ENCODE measurements at places on chromosomes 1 and 21.

- DNase-seq, result no peak
Observed at GRCh38 chr1:230515451-230516145, 89.5 kb upstream of the PGBD5 start.

DNA sequence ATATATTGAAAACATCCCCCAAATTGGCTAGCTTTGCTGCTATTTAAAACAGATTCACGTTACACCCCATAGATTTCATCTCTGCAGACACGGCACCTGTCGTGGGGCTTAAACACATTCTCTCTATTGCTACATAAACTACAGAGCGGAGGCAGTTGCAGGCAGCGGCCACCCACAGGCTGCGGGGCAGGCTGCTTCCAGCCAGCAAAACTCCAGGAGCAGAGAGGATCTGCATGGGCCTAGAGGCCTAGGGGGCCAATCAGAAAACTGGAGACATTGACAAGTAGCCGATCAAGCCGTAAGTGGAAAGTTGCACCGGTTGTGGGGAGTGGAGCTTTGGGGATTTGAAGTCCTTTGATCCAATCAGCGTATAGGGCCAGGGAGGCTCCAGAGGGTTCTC, 129.0 kb upstream of the KLHDC7A start:
- DNase-seq, result no peak

DNA sequence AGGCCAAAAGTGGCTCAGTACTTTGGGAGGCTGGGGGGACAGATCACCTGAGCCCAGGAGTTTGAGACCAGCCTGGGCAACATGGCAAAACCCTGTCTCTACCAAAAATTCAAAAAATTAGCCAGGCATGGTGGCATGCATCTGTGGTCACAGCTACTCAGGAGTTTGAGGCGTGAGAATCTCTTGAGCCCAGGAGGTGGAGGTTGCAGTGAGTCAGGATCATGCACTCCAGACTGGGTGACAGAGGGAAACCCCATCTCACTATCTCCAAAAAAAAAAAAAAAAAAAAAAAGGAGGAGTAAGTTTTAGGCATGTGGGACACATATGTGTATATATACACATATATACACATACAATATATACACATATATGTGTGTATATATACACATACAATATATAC, 165.3 kb upstream of the DPYD start:
- no peak for DNase-seq

DNA sequence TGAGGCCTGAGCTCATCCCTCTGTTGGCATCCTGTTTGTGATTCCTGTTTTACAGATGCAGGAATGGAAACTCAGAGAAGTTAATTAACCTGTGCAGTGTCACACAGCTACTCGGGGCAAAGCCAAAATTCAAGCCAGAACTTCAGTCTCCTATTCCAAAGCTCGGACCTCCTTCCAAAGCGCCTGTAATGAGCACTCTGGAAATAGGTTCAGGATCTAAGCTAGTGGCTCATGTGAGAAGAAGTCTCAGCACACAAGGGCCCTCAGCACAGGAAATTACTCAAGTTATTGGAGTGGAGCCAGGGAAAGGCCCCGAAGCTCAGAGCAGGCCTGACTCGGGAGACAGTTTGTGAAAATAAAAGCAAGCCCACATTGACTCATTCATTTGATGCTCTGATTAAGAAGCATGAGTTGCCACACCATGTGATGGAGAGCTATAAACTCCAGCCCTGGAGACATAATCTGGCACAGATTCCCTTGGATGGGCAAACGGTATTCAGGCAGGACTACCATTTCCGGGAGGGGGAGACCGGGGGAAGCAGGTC, 50.6 kb upstream of the LYST start:
- no peak for DNase-seq

DNA sequence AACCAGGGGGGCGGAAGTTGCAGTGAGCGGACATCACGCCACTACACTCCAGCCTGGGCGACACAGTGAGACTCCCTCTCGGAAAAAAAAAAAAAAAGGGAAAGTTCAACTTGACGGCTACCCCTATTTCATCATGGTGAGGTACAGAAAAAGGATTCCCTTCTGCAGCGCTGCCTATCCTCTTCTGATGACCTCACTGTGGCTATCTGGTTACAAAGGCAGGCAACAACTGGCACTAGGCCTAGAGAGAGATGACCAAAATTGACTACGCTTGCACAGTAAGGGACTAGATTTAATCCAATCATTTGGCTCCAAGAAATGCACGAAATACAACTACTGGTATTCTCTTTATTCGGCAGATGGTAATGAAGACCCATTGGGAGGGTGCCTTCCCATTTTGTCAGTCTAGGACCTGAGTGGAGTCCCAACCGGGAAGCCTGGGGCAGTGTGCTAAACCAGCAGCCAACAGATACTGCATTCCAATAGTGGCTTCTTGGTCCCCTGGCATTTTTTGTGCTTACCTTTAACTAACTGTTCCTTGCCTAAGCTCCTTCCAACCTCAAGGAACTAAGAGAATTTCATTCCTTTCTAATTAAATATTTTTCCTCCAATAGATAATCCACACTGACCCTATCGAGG, 36.6 kb downstream of the ITPKB start:
- DNase-seq, result no peak

DNA sequence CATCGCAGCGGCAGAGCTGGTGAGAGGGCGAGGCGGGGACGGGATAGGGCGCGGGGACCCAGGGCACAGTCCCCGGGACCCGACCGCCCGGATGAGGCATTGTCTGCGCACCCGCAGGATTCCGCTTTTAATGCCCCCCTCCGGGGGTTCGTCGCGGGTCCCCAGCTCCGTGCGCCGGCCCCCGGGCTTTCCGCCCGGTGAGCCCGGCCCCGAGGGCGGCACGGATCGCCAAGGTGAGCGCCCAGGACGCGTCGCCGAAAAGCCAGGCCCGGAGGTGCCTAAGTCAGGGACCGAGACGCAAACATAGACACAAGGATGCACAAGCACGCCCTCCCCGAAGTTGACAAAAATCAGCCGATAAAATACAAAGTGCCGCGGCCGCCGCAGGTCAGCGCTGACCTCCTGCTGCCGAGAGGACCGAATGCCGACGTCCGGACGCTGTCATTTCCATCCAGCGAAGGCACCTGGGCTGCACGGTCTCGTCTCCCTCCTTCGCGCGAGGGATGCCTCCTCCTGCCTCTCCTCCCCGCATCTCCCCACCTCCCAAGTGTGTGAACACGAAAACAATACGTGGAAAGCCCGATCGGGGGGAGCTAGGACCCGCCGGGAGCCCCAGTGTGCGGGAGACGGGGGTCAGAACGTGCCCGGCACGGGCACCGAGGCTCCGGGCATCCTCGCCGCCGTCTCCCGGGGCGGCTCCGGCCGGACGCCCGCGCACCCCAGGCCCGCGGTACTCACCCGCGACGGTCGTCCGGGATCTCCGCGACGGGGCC, 101.1 kb upstream of the SOD1 start:
- no peak for DNase-seq

DNA sequence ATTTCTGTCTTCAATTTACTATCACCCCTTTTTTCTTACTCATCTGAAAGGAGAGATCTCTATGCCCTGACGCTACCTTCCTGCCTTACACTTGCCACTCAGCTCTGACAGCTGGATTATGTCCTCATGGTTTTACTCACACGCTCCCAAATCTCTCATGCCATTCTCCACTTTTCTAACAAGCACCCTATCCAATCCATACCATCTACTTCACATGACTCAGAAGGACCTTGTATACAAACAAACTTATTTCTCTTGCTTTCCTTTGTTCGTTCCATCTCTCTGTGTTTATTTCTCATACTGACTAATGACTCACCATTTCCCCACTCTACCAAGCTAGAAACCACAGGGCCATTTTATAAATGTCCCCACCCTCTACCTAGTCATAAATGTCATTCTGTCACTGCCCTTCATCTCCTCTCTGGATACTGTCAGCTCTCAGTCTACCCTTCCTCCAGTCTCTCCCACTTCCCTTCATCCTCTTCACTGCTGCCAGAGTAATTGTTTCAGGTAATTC, 87.3 kb downstream of the USP24 start:
- DNase-seq, result no peak

DNA sequence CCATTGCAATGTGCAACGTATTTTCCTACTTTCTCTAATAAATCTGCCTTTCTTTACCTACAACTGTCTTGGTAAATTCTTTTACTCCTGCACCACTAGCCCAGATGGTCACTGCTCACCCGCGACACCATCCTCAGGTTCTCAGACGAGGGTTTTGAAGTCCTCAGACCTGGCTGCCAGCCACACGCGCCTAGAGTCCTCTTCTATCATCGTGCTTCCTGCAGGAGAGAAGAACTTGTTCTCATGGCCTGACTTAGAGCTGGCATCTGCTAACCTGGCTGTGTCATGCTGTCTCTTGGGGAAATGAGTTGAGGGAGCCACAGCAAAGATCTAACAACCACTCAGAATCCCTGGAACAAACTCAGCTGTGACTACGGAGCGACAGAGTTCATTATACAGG, 30.3 kb upstream of the PGBD5 start:
- no peak for DNase-seq

DNA sequence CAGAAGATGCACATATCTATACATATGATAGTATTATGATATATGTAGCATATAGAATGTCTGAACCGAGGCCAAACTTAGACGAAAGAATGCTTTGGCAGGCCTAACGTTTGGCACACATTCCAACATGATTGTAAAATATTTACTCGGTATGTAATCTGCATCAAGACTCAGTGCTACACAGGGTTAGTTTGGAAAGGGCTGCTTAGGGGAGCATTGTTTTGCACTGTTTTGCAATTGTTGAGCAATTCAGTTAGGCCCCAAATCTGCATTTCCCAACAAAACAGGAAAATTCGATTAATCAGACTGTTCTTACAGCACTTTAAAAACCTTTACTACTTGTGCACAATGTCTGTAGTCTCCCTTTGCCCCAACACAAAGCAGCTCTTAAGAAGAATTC, 216.0 kb upstream of the NEGR1 start:
- DNase-seq, result no peak

DNA sequence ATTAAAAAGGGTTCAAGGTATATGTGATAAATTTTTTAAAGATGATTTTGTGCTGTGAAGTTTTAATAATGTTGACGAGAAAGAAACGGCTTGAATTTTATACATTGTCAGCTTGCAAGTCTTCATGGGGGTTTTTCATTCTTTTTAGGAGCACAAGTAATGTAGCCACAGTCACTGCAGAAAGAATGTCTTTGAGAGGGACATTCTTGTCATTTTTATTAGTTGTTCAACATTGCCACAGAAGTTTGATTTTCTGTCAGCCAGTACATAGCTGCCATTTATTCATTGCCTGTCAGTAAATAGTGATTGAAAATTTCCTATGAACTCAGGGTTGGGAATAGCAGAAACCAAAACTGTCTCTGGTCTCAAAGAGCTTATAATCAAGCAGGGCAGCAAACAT, 156.3 kb downstream of the DHRS3 start:
- no peak for DNase-seq

GRCh38 chr1:193634470-193634869, 448.1 kb upstream of the B3GALT2 start:
- no peak for DNase-seq

- peak; percentile 28 for DNase-seq
Observed at GRCh38 chr21:31132574-31133242, 94.4 kb upstream of the KRTAP19-8 start.

- DNase-seq, result no peak
Observed at GRCh38 chr21:45010860-45011259, 63.5 kb upstream of the ADARB1 start.

GRCh38 chr21:33619726-33620125, 21.8 kb downstream of the CRYZL1 start:
- DNase-seq, result no peak

- no peak for DNase-seq
Observed at GRCh38 chr1:109351457-109351856, 44.6 kb upstream of the MYBPHL start.

GRCh38 chr1:8751984-8752383, 65.5 kb downstream of the RERE start:
- no peak for DNase-seq

- DNase-seq, result no peak
Observed at GRCh38 chr1:108854221-108855019, 2.5 kb downstream of the AKNAD1 start.

DNA sequence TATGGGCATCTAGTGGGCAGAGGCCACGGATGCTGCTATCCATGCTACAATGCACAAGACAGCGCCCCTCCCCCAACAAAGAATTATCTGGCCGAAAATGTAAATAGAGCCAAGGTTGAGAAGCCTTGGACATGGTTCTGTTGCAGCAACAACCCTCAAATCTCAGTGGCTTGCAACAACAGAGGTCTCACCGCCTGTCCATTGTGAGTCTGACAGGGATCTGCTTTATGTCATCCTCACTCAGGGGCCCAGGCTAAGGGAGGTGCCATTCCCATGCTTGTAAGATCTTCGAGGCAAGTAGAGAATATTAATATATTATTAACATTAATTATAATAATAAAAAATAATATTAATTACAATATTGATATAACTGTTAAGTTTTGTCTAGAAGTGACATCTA, 9.5 kb upstream of the PITHD1 start:
- no peak for DNase-seq

GRCh38 chr1:25926731-25927496, 20.7 kb upstream of the STMN1 start:
- DNase-seq, result no peak

- no peak for DNase-seq
Observed at GRCh38 chr1:3943806-3944577, 43.9 kb upstream of the C1orf174 start.

GRCh38 chr1:91120936-91121335, 99.1 kb upstream of the ZNF644 start:
- DNase-seq, result no peak

- no peak for DNase-seq
Observed at GRCh38 chr1:184329245-184329953, 57.4 kb upstream of the C1orf21 start.

DNA sequence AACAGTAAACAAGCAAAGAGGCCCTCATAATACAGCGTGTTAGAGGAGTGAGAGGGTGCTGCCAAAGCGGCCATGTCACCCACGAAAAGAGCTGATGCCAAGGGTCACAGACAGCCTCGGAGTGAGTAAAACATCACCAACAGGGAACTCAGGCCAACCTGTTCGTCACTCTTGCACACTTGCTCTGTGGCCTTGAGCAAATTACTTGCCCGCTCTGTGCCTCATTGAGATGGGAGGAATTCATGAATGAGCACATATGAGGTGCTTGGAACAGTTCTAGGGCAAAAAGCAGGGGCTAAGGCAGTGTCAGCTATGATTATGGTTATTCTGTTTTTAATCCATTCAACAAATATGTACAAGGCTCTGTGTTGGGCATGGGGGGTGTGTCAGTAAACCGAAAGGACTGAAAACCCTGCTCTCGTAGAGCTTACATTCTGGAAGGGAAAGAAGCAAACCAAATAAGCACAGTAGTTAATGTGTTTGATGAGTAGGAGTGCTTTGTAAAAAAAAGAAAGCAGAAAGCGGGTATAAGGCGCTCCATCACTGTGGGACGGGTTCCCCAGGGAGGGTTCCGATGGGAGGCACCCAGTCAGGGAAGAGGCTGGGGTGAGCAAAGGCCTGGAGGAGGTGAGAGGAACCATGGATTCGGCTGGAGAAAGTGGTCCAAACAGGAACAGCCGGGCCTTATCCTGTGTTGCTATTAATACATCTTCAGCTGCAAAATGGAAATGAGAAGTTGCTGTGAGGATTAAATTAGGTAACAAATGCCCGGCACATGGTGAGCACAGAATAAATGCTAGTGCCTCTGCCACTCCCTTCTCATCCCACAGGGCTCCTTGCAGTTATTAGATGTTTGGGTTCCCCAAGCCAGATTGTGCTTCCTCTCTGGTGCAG, 39.5 kb upstream of the RD3 start:
- no peak for DNase-seq

- no peak for DNase-seq
Observed at GRCh38 chr1:109432336-109432735, 6.1 kb upstream of the PSMA5 start.

All from stimulated activated CD8-positive, alpha-beta memory T cell treated with anti-CD3 and anti-CD28 coated beads, Interleukin-4, amount 100 ng/mL, for 1 hour (primary cell).